CD4-positive, alpha-beta T cell treated with Interleukin-15 for 4 hours (primary cell): ENCODE measurements at places on chromosomes 13 and 19.

- DNase-seq, result no peak
Measured at GRCh38 chr19:31348481-31349159, 616 bp downstream of the TSHZ3 start.

- no peak for DNase-seq
Measured at GRCh38 chr19:38385804-38386257, 2.0 kb downstream of the GGN start.

DNA sequence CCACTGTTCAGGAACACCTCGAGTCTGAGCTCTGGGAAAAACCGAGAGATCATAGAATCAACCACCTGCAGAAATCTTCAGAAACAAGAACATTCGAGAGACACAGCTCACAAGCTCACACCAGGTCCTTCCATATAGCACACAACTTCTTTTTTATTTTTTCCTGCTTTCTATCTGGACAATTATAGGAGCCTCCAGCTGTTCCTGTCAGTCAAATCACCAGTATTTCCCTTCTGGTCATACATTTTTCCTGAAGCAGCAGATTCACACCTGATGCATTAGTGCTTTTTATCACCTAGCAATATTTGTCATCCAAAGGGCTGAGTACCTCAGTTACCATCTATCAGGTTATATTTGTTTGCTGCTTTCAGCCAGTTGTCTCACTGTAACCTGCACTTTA is 323.5 kb downstream of the FOXO1 start:
- no peak for DNase-seq

- no peak for DNase-seq
Measured at GRCh38 chr13:73938372-73939070, 195.7 kb downstream of the KLF12 start.

DNA sequence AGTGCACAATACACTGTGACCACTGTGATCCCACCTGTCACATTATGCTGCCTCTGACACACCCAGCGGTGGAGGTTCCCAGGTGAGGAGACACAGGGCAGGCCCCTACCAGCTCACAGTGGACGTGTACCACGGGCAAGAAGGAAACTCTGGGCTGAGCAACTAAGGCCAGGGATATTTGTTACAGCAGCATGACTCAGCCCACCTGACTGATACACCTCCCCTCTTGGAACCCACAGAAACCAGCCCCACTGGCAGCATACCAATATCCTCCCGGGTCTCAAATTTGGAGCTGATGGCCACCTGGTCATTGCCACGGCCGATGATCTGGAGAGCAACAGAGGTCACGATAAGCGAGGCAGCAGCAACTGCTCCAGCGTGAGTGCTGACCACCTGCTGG is 14.9 kb downstream of the KLC3 start:
- DNase-seq, result no peak

- no peak for DNase-seq
Measured at GRCh38 chr19:51091126-51091525, 8.4 kb upstream of the KLK14 start.

- no peak for DNase-seq
Measured at GRCh38 chr19:23384858-23385257, 10.4 kb downstream of the ZNF91 start.

GRCh38 chr19:32896516-32897214 is 27.1 kb upstream of the SLC7A9 start:
- no peak for DNase-seq

DNA sequence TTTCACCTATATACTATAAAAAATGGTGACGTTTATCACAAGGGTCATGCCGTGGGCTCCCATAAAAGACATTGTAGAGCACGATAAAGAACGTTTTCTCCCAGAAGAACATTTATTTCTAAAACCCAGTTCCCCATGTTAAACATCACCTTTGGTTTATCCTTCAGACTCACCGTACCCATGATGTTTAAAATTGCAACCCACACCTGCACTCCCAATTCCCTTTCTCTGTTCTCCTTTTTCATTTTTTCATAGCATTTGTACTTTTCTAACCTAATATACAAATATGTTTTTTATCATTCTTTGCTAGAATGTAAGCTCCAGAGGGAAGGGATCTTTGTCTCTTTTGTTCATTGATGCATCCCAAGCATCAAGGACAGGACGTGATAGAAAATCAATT is 2.0 kb downstream of the RCBTB2 start:
- DNase-seq, result no peak

- no peak for DNase-seq
Measured at GRCh38 chr19:30387311-30388115, 15.3 kb downstream of the ZNF536 start.
